ENCODE measurements at places on chromosomes 12 and 14.
A peak's percentile ranks its signal among the peaks of the same experiment; 100 is the strongest.

DNA sequence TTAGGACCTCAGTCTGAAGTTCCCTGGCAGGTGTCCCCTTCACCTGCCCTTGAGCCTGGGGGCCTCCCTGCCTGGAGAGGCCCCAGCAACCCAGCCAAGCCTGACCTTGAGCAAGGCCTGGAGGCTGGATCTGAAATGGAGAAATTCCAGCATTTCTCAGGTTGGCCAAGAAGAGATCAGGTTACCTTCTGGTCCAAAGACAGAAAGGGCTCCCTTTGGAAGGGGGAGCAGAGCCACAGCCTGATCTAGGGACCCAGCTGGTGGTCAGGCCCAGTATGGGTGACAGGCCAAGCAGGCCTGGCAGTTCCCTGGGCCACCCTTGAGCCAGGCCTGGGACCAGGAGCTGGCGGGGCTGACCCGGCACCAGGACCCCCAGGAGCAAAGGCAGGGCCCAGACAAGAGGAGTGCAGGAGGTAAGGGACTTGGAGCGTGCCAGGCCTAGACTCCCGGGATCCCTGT lies 82.8 kb downstream of the TNFAIP2 start:
- no peak for DNase-seq

DNA sequence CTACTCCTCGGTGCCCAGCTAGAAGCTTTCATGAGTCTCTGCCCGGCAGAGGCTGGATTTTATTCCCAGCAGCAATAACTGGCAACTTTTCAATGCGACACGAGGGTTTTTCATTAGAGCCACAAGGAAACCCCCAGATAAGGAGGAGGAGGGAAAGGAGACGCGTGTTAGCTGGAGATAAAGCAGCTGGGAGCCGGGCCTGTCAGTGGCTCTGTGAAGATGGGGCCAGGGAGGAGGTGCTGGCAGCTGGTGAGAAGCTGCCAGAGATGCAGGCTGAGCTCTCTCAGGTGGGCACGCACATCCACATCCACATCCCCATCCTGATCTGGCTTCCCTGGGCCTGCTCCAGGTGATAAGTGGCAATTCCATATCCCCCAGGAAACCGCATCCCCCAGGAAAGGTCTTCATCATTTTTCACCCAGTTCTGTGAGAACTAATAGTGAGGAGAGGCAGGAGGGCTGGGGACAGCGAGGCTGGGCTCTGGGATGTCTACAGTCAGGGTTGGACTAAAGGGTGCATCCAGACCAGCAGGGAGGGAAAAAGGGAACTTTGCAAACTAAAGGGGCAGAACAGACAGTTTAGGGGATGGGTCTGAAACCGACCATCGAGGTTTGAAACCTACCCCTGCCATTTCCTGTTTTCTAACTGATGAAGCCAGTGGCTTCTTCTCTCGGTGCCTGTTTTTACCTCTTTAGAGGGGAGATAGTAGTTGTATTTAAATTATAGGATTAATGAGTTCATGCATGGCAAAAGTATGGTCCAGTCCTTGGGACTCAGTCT lies 413.2 kb downstream of the DPF3 start:
- DNase-seq, result no peak

- DNase-seq, result no peak
Measured at GRCh38 chr14:34713681-34714319, 593 bp downstream of the CFL2 start.

DNA sequence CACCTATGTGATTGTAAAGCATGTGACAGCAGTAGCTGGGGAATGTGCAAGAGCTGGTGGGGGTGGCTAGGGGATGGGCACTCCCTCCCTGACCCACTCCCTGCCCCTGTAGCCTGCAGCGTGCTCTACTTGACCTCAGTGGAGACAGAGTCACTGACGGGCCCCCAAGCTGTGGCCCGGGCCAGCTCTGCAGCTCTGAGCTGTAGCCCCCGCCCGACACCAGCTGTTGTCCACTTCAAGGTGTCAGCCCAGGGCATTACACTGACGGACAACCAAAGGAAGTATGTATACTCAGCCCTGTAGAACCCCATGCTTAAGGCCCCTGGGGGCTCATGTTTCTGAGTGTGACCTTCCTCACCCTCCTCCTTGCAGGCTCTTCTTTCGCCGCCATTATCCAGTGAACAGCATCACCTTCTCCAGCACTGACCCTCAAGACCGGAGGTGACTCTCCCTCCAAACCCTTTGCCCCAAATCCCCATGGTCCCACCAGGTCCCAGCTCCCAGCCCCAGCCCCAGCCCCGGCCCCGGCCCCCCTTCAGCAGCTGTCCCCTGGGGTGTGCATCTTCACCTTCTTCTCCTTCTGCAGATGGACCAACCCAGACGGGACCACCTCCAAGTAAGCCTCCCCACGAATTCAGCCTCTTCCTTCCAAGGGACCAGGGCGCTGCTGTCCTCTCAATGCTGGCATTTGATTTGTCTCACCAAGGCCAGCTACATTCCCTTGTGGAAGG lies 13.3 kb downstream of the TNS2 start:
- DNase-seq, result no peak

- no peak for DNase-seq
Measured at GRCh38 chr14:95462491-95462890, 54.0 kb downstream of the SYNE3 start.

GRCh38 chr12:18849080-18849479 lies 111.2 kb downstream of the CAPZA3 start:
- DNase-seq, result no peak

DNA sequence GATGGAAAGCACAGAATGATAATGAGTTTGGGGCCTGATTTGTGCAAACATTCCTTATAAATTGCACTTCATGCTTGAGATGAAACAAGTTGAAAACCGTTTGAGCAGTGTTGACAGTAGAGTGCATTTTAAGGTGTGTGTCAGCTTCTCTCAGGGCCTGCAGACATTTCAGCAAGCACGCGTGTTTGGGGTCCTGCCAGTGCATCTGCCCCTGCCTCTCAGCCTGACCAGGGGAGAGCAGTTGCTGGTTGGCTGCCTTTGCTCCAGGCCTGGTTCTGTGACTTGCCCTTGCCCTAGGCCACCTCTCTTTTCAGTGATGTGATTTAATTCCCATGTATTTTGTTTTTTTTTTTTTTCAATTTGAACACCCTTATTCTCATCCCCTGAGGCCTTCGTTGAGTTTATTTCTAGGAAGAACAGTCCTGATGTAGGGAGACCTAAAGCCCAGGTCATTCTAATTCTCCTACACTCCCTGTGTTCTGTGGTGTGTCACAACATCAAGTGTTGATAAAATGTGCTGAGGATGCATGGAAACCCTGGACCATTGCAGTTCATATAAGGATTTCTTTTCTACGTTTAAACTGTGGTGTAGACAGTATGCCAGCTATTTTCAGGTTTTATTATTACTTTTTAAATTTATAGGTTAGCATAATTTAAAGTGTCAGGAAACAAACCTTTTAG lies 40.1 kb upstream of the AMN start:
- no peak for DNase-seq

- no peak for DNase-seq
Measured at GRCh38 chr14:24840204-24840893, 206.4 kb upstream of the GZMB start.

DNA sequence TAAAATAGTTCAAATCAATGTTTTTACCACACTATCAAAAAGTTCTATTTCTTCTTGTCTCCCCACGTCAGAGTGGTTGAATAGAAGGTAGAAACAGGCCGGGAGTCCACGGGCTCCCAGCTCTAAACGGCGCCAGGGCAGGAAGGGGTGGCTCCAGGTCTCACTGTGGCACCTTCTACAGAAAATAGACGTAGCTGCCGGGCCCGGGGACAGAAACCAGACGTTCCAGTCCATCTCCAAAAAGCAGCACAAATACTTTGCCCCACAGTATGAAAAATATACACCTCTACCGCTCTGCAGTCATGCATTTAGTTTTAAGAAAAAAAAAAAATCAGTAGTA lies 30.9 kb downstream of the CCNK start:
- DNase-seq, result no peak

- DNase-seq, result no peak
Measured at GRCh38 chr12:68119250-68119649, 40.3 kb downstream of the IFNG start.

DNA sequence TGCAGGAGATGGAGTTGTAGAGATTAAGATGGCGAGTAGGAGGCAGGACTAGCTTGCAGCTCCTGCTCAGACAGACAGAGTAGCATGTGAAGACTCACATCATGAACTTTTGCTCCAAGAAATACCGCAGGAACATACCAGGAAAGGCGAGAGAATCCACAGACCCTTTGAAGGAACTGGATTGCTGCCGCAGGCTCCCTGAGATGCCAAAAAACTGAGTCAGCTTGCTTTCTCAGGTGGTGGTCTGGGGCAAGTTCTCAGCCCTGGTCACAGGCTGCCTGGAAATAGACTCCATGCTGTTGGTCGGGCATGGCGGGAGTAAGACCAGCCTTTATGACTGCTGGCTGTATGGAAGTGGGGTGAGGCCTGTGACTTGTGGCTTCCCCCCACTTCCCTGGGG lies 163.6 kb upstream of the NAV3 start:
- DNase-seq, result no peak

DNA sequence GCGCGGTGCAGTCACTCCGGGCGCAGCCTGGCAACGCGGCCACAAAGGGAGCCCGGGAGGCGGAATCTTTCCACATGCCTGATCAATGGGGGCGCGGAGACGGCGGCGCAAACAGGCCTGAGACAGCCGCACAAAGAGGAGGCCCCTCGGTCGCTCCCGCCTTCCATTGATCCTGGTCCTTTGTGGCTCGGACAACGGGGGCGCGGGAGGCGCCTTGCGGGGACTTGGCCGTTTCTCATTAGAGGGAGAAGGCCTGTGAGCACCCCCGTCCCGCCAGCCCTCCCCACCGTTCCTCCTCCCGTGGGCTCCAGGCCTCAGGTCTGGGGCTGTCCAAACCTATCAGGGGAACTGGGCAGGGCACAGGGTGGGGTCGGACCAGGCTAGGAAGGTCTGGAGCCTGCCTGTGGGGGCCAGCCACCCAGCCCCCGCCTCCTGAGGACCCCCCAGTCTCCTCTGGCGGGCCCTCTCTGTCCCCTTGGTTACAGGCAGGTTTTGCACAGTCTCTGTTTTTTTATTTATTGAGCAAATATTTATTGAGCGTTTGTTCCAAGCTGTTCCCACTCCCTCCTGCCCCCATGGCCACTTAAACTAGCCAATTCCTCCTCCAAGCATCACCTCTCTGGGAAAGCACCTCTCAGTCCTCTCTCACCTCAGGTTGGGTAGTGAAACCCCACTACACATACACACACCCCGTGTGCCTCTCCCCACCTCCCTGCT lies 29.0 kb upstream of the MSI1 start:
- no peak for DNase-seq

GRCh38 chr12:32365473-32366064 lies 33.8 kb upstream of the FGD4 start:
- peak; percentile 53 for DNase-seq

- DNase-seq, result no peak
Measured at GRCh38 chr14:21917699-21918436, 244.2 kb upstream of the OR4E1 start.
